Tibial artery (tissue), 4 donors: ENCODE measurements at places on chromosomes 11 and 22.
A peak's percentile ranks its signal among the peaks of the same experiment; 100 is the strongest.

DNA sequence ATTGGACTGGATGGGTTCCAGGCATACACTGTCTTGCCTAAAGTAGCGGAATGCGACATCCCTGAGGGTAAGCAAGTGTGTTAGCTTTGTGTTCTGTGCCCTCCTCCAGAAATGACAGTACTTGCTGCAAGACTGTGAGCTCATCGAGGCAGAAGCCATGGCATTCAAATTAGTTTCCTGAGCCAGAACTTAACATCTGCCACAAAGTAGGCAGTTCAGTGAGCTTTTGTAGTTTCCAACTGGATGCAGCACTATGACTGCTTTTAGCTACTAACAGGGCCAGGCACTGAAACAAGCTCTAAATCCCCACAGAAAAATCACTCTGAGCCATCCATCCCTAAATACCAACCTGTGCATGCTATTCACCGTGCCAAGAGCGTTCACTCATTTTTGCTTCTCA lies 1.2 kb upstream of the FAR1 start:
- no peak for DNase-seq

DNA sequence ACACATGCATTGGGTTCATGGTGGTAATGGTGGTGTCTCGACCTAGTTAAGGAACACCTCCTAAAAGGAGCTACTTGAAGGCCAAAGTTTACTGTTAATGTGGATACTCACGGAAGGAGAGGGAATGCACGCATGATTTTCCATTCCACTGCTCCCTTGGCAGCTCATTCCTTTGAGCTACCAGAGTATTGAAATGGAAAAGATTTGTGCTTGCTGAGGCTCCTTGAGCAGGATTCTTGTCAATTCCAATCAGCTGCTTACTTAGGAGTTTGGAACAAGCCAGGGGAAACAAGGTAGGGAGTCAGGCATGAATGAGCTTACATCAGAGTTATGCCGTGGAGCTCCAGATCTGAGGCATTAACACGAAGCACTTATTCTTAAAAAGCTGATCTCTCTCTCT lies 108.8 kb downstream of the GRIA4 start:
- no peak for DNase-seq

GRCh38 chr11:1768141-1768469 lies 4.4 kb upstream of the CTSD start:
- peak; percentile 14 for DNase-seq

- no peak for DNase-seq
These were observed 1005.0 kb downstream of the TBC1D22A start for GRCh38 chr22:47767403-47767802.

DNA sequence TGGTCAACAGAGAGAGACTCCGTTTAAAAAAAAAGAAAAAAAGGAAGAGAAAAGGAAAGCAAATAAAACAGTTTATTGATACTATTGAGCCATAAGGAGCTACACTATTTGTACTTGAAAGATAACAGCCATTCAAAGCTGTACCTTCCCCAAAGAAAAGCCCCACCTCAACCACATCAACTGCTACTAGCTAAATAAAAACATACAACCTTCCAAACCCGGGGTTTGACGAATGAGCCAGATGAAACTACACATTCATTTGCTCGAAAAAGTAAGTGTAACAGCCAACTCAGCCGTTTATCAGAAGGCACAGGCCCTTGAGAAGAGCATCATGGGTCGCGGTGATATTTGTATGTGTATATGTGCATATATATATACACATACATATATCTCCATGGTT lies 78.4 kb downstream of the SIK3 start:
- no peak for DNase-seq

- DNase-seq = no peak
These were observed 42.4 kb downstream of the FCHSD2 start for GRCh38 chr11:73099512-73100266.

- peak; percentile 70 for DNase-seq
These were observed 54.3 kb upstream of the USP47 start for GRCh38 chr11:11787305-11788062.

DNA sequence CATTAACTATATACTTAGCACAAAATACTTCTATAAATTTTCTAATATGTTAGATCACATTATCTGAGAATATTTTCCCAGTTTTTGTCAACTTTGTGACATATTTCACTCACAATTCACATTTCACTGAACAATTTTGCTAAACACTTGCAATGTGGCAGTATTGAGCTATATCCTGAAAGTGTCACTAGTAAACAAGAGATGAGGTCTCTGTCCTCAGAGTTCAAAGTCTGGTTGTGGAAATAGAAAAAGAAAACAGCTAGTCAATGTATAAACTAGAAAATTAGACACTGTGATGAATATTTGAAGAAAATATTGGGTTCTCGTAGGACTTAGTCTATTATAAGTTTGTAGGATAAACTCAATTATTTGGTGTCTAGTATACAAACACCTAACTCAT lies 87.4 kb upstream of the CHORDC1 start:
- no peak for DNase-seq

GRCh38 chr22:24434471-24435322 lies 7.3 kb downstream of the ADORA2A start:
- peak; percentile 61 for DNase-seq

- peak; percentile 93 for DNase-seq
These were observed 26.7 kb upstream of the TOLLIP start for GRCh38 chr11:1335811-1336761.

- DNase-seq = no peak
These were observed 50.2 kb downstream of the IGF2 start for GRCh38 chr11:2088746-2089535.

GRCh38 chr11:33682446-33682845 lies 18.2 kb downstream of the C11orf91 start:
- DNase-seq = no peak

- DNase-seq = no peak
These were observed 36.0 kb downstream of the ART5 start for GRCh38 chr11:3605771-3606203.

GRCh38 chr11:79296141-79296540 lies 144.7 kb downstream of the TENM4 start:
- no peak for DNase-seq

DNA sequence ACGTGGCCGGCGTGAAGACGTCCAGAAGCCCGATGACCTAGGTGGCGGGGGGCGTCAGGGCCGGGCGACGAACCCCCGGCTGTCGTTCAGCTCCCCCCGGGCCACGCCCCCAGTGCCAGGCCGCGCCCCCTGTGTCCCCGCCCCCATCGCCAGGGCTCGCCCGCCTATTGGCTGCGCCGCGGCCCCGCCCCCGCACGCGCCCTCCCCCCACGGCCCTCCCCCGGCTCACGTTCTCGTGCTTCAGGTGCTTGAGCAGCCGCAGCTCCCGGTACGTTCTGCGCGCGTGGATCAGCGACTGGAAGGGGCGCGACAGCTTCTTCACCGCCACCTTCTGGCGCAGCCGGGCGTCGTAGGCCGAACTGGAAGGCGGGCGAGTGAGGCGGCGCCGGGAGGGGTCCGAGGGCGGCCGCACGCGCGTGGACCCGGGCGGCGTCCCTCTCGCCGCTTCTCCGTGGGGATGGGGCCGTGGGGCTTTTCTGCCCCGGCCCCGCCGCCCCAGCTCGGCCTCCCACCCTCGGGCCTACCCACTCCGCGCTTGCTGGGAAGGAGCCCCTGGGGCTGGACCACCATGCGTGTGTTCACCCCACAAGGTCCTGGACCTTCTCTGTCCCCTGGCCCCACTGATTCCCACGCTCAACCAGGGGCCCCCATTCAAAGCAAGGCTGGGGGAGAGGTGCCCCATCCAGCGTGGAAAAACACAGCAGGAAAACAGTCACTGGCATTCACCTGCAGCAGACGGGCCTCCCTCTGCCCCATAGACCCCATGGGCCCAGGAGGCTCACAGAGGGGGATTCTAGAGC lies 2.4 kb downstream of the MAPK11 start:
- DNase-seq = no peak

DNA sequence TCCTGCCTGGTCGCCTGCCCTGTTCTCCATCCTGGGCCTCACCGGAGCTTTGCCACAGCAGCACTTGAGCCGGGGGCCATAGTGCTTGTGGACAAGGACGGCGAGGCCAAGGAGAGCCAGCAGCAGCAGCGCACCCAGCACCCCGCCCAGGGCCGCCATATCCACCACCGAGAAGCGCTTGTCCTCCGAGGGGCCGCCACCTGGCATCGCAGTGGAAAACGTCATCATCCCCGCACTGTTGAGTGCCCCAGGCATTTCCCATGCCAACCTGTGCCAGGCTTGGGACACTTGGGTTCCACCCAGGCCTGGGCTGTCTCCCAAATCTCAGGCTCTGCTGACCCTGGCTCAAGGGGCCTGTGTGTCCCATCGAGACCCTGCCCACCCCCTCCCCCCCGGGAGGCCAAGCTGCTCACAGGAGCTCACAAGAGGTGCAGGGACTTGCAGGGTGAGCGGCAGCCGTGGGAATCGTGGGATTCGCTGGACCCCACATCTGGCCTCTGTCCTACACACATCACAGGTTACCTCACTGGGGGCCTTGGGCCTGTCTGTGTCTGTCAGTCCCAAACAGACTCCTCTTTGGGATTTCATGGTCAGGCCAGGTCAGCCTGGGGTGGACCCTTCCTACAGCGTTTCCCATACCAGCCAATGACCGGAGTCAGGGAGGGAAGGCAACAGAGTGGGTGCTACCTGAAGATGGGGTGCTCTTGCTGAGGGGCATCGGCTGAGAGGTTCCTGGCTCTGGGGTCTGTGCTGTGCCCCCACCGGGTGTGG lies 2.3 kb upstream of the IRF7 start:
- DNase-seq = no peak

- no peak for DNase-seq
These were observed 28.7 kb downstream of the INCENP start for GRCh38 chr11:62152245-62153086.

GRCh38 chr11:41134971-41135370 lies 324.5 kb downstream of the LRRC4C start:
- no peak for DNase-seq

GRCh38 chr11:69971741-69972140 lies 106.4 kb upstream of the ANO1 start:
- no peak for DNase-seq

DNA sequence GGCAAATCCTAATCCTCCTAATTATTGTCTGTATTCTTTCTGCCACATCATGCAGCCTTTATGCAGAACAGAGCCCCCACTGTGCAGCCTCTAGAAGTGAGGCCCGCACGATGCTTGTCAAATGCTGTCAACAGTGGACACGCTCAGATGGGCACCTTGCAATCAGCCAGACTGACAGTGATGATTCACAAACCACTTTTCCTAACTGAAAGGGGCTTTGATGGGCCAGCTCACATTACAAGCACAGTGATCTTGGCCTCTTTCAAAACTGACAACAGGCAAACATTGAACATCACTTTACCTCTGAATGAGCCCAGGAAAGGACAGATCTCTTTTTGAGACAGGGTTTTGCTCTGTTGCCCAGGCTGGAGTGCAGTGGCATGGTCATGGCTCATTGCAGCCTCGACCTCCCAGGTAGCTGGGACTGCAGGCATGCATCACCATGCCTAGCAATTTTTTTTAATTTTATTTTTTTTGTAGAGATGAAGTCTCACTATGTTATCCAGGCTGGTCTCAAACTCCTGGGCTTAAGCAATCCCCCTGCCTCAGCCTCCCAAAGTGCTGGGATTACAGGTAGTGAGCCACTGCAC lies 18.0 kb upstream of the E2F8 start:
- DNase-seq = no peak

DNA sequence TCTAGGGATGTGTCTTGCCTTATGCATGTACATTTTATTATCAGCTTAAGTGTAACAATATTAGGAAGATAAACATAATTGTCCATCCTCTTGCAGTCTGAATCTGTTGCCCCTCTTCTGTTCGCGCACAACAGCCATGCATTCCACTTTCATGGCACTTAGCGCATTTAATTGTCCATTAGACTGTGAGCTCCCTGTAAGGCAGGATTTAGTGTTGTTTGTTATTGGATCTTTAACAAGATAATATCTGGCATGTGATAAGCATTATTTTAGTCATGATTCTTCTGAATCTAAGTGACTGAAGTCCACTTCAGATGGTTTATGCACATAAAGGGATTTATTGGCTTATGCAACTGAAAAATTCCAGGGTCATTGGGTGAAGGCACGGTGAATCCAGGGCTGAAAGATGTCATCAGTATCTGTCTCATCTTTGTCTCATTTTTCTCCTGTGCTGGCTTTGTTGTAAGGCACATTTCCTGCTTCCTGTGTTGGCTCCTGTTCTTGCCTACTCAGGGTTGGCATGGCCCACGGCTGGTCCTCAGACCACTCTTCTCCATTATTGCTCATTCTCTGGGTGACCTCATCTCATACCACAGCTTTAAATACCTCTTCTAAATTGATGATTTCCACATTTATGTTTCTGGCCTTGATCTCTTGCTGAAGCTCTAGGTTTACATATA lies 37.6 kb downstream of the ATXN10 start:
- DNase-seq = no peak

- no peak for DNase-seq
These were observed 940 bp upstream of the C11orf91 start for GRCh38 chr11:33701302-33702230.

GRCh38 chr22:32634421-32634981 lies 159.9 kb downstream of the FBXO7 start:
- no peak for DNase-seq

- peak; percentile 62 for DNase-seq
These were observed 1.9 kb downstream of the TIRAP start for GRCh38 chr11:126284829-126285228.

- no peak for DNase-seq
These were observed 363.4 kb upstream of the NARS2 start for GRCh38 chr11:78938036-78938435.

DNA sequence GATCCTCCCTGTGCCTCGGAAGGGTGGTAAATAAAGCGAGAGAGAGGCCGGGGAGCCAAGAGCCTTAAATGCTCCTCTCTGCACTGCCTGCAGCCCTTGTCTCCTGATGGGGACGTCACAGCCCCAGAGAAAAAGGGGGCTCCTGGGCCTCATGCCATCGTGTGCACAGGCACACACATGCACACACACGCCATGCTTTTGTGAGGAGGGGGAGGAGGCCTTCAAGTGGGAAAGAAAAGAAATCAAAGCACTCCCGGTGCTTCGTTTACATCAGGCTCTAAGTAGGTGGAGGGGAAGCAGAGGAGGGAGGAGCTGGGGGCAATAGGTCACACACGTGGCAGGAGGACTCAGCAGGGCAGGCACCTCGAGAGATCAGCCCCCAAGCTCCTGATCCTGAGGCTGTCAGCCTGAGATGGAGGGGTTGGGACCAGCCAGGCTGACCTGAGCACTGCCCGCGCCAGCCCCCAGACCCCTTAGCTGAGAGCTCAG lies 68.2 kb upstream of the NECTIN1 start:
- no peak for DNase-seq

GRCh38 chr11:57426929-57427726 lies at the start of gene SLC43A3:
TSS of gene SLC43A3 (minus strand) at chr11:57427121. CDS start at chr11:57426172, 949 bp downstream.
- peak; percentile 85 for DNase-seq

- no peak for DNase-seq
These were observed 52.9 kb downstream of the SYTL2 start for GRCh38 chr11:85758026-85758425.

- no peak for DNase-seq
These were observed 123.4 kb upstream of the SEZ6L start for GRCh38 chr22:26045860-26046259.

DNA sequence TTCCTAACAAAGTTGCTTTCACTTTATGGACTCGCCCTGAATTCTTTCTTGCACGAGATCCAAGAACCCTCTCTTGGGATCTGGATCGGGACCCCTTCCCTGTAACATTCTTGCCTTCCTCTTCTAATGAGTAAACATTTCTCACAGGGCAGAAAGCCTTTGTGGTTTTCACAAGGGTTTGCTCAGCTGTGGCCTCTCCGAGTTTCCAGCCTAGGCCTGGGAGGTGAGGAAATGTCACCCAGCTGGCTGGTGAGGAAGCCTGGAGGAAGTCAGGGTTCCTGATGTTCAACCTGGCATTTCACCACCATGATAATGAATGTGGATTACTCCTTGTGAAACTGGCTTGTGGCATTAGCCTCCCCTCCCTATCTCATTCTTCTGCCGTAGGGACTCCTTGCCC lies 224.9 kb downstream of the DSCAML1 start:
- peak; percentile 17 for DNase-seq
